Lung microvascular endothelial cell (primary cell): ENCODE measurements at places on chromosomes 6 and 20.

- DNase-seq = no peak
These were observed 239.3 kb upstream of the SULF2 start for GRCh38 chr20:48024539-48024938.

GRCh38 chr6:131917763-131918649 is 33.2 kb downstream of the CCN2 start:
- DNase-seq = no peak

- peak; percentile 43 for DNase-seq
These were observed 33.2 kb upstream of the PNISR start for GRCh38 chr6:99458319-99458718.

GRCh38 chr6:82072121-82072521 is 175.4 kb downstream of the IBTK start:
- no peak for DNase-seq

GRCh38 chr20:47849596-47849995 is 64.3 kb upstream of the SULF2 start:
- DNase-seq = no peak

- no peak for DNase-seq
These were observed 14.0 kb downstream of the SPAG4 start for GRCh38 chr20:35629427-35630145.

- peak; percentile 52 for DNase-seq
These were observed 868 bp upstream of the SLC2A4RG start for GRCh38 chr20:63738687-63739129.

DNA sequence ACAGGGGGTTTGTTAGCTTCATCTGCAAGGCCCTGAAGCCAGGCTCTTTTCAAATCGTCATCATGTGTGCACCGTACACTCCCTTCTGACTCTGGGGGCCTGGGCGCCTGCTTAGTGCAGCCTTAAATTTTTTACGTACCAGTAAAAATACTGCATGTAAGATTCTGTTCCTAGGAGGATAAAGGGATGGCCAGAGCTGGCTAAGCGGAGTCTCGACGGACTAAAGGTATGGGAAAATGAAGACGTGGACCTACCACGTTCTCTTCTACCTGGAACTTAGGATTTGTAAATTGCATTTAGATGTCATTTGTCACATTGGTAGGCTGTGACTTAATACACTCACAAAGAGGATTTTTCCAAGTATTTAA is 149.3 kb upstream of the AFDN start:
- DNase-seq = no peak

GRCh38 chr20:19022791-19023448 is 189.5 kb upstream of the SLC24A3 start:
- DNase-seq = no peak

DNA sequence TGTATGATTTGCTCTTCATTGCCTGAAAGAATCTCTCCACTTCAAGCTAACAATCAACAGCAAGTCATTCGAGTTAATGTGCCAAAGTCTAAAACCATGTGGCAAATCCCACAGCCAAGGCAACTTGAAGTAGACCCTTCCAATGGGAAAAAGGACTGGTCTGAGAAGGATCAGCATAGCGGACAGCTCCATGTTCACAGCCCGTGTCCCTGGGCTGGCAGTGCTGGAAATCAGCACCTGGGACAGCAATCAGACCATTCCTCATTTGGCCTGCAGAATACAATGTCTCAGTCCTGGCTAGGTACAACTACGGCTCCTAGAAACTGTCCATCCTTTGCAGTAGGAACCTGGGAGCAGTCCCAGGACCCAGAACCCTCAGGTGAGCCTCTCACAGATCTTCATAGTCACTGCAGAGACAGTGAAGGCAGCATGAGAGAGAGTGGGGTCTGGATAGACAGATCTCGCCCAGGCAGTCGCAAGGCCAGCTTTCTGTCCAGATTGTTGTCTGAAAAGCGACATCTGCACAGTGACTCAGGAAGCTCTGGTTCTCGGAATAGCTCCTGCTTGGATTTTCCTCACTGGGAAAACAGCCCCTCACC is 1.1 kb downstream of the GJA10 start:
- peak; percentile 71 for DNase-seq

DNA sequence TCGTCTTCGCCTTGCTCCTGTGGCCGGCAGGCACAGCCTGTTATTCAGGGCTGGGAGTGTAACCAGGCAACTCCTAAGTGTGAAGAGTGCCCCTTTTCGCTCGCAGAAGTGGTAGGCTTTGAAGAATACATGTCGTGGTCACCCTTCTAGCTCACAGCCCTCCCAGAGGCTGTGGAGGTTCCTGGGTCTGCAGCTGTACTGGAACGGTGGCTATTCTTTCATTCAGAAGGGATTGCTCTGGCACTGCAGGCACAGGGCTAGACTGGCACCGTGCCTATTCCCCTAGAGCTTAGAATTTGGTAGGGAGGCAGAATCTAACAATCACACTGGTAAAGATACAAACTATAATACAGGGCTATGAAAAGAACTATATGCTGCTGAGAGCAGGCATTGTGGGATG is 1.1 kb upstream of the SRSF12 start:
- DNase-seq = no peak

DNA sequence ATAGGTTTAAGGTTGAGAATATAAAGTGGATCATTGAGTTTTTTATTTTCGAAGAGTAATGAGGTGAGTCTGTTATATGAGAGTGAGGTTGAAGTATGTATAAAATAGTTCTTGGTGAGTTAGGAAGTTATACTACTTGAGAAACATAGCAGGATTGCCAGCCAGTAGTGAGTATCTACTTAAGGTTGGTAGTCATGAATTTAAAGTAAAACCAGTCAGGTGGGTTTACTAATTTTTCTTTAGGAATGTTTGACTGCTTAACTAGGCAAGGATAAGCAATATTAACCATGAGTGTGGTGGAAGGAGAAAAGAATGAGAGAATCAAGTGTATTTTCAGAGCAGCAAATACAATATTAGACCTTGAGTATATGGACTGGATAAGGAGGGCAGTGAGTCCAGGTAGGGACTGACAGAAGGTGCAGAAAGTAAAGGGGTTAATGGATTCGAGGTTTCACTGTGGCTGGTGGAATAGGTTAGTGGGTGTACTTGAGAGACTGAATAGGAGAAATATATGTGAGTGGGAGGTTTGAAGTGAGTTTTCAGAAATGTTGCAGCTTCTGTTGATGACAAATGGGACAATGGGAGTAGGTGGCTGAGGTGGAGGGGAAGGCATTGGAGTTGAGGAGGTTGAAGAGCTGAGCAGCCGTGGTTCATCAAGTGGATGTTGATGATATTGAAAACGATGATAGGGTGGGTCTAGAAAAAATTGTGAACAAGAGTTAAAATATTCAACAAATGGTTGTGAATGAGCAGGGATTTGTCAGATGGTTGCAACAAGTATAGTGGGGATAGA is 232.5 kb upstream of the ASCC3 start:
- no peak for DNase-seq

GRCh38 chr6:36650848-36651478 is 27.6 kb upstream of the CDKN1A start:
- no peak for DNase-seq

DNA sequence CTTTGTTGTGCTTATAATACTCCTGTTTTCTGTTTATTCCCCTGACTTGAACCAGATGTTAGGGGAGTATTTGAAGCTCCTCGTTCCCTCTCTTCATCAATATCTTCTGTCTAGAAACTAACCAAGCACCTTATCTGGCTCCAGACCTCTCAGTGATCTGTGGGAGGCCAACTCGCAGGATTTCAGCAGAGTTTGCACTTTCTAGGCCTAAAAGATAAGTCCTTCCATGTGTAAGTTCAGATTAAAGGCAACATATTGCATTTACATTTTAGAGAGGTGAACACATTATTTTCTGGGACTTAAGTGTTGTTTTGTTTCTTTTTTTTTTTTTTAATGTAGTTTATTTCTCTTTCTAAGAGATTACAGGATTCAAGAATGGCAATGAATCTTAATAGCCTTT is 139.4 kb upstream of the AKAP12 start:
- no peak for DNase-seq

DNA sequence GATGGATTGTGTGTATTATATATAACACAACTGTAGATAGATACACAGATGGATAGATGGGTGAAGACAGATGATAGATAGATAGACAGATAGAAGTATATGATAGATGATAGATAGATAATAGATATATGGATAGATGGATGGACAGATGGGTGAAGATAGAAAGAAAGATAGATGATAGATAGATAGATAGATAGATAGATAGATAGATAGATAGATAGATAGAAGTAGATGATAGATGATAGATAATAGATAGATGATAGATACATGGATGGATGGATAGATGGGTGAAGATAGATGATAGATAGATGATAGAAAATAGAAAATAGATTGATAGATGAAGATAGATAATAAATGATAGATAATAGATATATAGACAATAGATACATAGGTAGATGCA is 83.3 kb downstream of the FOXF2 start:
- DNase-seq = no peak

DNA sequence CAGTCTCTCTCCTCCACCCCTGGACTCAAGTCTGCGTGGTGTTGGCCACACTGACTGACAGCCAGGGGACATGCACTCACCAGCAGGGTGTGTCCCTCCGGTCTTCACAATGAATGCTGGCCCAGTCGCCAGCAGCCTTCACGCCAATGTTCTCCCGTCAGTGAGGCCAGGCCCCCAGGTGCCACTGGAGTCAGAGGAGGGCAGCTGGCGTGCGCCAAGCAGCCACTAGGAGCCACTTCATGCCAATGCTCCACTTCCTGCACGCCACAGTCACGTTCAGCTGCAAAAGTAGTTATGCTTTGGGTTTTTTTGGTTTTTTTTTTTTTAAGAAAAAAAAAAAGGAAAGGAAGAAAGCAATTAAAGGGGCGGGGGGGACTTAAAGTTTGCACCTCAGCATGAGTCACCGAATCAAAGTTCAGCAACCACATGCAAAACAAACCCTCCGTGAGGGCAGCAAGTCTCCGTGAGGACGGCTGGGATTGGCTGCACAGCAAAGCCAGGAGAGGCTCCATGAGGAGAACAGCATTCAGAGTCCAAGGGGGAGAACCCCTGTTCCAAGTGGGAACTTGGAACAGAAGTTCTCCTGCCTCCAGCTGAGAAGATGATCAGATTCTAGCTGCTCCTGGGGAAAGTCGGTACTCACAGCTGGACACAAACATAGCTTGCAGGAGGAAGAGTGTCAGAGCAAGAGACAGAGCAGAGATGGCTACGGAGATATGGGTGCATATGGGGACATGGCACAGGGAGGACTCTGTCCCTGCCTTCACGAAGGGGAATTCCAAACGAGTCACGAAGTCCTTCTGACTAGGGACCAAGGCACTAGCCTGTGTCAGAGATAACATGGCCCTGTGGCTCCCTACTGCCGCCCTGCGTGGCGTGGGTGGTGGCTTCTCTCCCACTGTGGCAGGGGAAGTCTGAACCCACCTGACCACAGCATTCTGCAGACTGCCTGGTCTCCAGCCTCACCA is at the start of gene ZC3H12D:
Gene ZC3H12D (minus strand): TSS at position 282 of the 968 bp plus-strand sequence. CDS start 10,471 bp downstream, outside the sequence.
- DNase-seq = peak; percentile 19

GRCh38 chr6:34273242-34273805 is 24.5 kb upstream of the SMIM29 start:
- peak; percentile 82 for DNase-seq

DNA sequence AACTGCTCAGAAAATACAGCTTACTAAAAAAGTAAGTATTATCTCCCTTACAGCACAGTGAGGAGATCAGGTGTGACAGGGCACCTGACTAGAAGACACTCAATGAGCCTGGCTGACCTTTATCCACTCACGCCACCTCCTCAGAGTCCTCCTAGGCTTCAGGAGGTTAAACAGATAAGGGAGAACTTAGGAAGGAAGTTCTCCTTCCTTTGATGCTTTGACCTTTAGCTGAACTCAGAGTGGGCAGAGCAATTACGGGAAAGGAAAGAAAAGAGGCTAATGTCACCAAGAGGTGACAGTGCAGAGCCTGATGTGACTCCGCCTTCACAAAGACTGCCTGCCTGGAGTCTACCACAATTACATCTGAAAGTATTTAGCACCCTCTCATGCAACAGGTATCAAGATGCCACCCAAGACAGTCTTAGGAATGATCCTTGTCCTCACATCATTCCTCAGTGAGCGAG is 36.7 kb downstream of the MAN1A1 start:
- DNase-seq = no peak

- no peak for DNase-seq
These were observed 25.4 kb downstream of the ZKSCAN8 start for GRCh38 chr6:28167068-28167467.

DNA sequence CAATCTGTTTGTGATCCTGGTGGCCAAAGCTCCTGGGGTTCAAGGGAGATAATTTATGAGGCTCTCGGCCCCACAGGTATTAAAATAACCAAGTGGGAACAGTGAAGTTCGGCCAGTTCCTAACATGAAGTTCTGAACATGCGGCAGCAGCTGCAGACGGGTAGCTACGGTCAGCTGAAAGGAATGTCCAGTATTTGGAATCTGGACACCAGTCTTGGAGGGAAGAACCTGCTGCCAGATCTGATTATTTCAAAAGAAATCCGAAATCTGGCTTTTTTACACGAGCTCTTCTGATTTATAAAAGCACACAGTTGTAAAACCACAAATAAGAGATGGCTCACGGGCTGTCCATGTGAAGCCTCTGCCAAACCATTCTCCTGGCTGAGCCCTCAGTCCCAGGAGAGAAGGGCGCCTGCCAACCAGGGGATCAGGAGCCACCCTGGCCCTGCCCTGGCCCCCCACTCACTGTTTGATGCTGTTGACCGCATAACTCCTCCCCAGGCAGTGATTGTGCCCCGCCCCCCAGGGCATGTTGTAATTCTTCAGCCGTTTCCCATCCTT is 28.2 kb upstream of the KCNB1 start:
- DNase-seq = no peak

DNA sequence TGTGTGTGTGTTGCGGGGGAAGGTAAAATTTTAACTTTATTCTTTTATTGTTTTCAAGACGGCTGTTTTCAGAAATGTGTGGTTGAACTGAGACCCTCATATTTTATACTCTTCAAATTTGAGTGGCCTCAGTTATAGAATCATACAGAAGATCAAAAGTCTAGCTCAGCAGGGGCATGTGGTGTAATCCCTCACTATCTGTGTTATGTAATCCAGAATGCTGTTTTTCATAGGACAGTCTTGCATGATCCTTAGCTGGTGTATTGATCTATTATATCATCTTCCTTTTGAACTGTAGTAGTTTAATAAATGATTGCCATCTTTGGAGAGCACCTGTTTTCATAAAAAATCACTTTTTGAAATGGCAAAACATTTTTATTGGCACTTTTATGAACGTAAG is 1.4 kb downstream of the PLCB4 start:
- no peak for DNase-seq
